Hematopoietic multipotent progenitor cell treated with erythropoietin and hydrocortisone succinate and interleukin-3 and kit ligand, for 8 days (in vitro differentiated cells): ENCODE measurements at places on chromosomes 16 and 17.

- no peak for DNase-seq
Observed at GRCh38 chr17:66777689-66778225, 57.2 kb upstream of the CACNG5 start.

DNA sequence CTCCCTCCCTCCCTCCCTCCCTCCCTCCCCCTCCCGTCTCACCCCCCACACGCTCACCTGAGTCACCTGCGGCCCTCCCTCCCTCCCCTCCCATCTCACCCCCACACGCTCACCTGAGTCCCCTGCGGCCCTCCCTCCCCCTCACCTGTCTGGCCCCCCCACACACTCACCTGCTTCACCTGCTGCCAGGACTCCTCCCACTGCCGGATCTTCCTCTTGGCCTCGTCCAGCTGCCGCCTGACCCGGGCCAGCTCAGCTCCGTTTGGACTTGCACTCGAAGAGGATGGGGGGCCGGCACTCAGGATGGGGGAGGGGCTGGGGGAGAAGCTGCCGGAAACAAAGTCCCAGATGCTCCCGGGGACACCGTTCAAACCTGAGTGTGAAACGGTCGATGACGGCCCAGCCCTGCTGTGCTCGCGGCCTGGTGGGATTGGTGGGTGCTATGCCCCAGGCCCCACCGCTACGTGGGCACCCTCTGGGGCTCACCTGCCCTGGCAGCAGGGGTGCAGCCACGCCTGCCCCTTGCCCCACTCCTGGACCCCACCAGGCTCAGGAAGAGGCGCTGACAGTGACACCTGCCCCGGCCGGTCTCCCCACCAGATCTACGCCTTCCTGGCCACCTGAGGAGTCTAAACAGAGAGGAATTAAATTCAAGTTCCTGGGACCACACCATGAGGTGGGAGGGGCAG lies 15.9 kb downstream of the GNPTG start:
- DNase-seq = no peak

- DNase-seq = peak; percentile 59
Observed at GRCh38 chr16:71709229-71709781, 15.2 kb downstream of the PHLPP2 start.

GRCh38 chr16:9647981-9648701 lies 534.1 kb downstream of the GRIN2A start:
- DNase-seq = peak; percentile 11

- no peak for DNase-seq
Observed at GRCh38 chr16:67210069-67210937, 11.4 kb downstream of the ELMO3 start.

DNA sequence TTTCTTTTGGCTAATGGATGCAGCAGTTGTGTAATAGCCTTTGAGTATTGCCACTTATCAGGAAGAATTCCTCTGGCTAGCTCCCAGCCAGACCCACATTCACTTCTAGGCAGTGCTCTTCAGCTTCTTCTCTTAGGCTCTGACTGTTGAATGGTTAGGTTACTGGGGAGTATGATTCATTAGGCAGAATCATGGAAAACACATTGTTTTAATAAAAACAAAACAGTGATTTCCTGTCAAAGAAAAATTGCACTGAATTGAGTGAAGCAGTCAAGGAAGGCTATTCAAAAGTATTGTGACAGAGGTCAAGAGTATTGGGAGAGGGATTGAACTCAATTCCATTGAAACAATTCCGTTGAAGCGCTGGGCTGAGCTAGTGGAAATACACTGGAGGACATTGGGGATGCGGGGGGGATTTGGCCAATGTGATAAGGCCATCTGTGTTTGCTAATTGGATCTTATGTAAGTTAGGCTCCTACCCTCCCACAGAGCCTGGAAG lies 68.0 kb downstream of the CNTNAP4 start:
- no peak for DNase-seq

DNA sequence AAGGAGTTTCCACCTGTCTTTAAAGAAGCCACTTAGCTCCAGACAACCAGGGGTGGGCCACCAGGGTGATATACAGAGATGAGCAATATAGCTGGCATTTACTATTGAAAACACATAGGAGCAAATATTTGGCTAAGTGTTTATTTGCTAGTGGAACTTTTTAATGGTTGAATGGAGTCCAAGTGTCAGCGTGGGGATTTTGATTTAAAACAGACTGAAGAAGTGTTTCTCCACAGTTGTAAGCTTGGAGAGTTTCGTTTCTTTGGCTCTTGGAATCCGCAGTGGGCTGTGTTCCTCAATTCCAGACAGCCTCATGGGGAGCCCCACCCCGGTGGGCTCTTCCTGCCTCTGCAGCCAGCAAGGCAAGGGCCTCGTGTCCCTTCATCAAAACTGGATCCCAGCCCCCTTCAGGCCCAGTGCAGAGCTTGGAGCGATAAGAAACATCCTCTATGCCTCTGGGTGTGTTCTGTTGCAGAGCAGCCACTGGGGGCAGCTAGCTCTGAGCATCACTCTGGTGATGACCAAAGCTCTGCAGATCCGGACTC lies 36.1 kb downstream of the NOG start:
- DNase-seq = no peak

- no peak for DNase-seq
Observed at GRCh38 chr17:49110509-49110908, 22.1 kb upstream of the B4GALNT2 start.

GRCh38 chr17:51015145-51015558 lies 105.5 kb downstream of the SPAG9 start:
- no peak for DNase-seq

- no peak for DNase-seq
Observed at GRCh38 chr16:66587881-66588600, 8.8 kb downstream of the CMTM2 start.

DNA sequence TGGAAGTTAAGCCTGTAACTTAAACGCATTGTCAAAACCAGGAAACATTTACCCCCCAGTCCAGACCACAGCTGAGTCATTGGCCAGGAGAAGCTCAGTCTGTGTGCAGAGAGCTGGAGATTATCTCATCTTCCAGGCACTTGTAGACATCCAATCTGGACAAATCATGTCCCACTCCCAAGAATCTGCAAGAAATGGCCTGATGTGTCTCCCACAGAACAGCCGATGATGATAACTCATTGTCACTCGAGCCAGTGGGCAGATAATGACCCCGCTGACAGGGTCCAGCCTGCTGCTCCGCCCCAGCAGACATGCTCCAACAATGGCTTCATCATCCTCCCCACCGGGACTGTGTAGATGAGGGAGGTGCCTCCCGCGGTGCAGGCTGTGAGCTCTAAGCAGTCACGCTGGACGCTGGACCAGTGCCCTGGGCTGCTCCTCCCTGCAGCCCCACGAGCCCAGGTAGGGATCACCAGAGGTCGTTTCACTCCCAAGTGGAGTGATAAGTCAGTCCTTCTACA lies 322.5 kb downstream of the C16orf95 start:
- DNase-seq = peak; percentile 20

GRCh38 chr16:25148568-25149215 lies 37.1 kb downstream of the LCMT1 start:
- DNase-seq = no peak

DNA sequence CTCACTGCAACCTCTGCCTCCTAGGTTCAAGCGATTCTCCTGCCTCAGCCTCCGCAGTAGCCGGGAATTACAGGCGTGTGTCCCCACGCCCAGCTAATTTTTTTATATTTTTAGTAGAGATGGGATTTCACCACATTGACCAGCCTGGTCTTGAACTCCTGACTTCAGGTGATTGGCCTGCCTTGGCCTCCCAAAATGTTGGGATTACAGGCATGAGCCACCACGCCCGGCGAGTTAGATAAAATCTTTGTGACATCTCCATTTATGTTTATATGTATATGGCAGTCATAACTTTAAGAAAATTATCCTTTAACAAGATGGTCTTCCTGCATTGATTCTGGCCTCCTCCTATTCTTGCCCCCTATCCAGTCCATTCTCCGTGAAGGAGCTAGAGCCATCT lies 24.0 kb downstream of the CCDC42 start:
- no peak for DNase-seq

GRCh38 chr16:73610160-73610559 lies 562.2 kb upstream of the ZFHX3 start:
- no peak for DNase-seq

DNA sequence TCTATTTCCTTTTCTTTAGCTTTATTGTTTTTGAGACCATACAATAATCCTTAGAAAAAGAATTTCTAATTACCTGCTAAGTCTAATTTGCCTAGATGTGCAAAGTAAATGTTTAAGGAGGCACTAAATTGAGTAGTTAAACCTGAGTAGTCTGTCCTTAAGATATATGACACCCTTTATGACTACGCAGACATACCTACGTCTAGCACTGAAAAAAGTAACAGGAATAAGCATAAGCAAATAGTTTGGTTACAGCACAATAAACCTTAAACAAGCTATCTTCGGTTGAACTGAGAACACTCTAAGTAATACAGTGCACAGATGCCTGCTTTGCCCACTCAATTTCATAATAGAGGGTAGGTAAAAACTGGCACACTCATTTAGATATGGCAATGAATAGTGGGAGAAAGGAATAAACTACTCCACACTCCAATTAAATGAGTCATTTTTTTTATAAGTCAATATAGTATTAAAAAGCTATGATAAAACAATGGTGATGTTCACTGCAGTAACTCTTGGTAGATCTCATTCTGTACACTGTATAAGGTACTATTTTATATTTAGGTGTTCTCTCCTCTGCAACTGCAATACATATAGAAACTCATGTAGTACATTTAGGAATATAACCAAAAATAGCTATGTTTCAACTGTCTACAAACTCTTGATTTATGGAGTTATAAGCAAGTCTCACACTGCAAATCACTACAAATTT lies 19.7 kb upstream of the INTS2 start:
- DNase-seq = no peak

GRCh38 chr16:27445502-27446175 lies 43.7 kb downstream of the IL21R start:
- no peak for DNase-seq

DNA sequence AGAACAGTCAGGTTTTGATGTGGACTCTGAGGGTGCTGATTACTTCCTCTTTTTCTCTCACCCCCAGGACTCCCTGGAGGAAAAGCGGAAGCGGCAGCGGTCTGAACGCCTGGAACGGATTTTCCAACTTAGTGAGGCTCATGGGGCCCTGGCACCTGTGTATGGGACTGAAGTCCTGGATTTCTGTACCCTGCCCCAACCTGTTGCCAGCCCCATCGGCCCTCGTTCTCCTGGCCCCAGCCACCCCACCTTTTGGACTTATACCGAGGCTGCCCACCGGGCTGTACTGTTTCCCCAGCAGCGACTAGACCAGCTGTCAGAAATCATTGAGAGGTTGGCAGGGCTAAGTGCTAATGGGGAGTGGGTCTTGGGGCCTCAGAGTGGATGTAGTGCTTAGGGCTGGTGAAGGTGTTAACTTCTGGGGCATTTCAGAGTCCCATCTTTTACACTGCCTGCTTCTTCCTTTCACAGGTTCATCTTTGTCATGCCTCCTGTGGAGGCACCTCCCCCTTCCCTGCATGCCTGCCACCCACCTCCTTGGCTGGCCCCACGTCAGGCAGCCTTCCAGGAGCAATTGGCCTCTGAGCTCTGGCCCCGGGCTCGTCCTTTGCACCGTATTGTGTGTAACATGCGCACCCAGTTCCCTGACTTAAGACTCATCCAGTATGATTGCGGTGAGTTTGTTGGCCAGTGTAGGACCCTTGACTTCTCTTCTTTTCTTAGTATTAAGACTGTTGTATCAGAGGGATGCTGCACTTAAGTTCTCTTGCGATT lies 19.1 kb upstream of the PHKG2 start:
- no peak for DNase-seq

- peak; percentile 64 for DNase-seq
Observed at GRCh38 chr17:8016632-8017424, 14.4 kb downstream of the GUCY2D start.

GRCh38 chr17:4035081-4035680 lies 70.9 kb upstream of the ATP2A3 start:
- DNase-seq = no peak

- no peak for DNase-seq
Observed at GRCh38 chr17:28040406-28040805, 2.1 kb upstream of the NLK start.

DNA sequence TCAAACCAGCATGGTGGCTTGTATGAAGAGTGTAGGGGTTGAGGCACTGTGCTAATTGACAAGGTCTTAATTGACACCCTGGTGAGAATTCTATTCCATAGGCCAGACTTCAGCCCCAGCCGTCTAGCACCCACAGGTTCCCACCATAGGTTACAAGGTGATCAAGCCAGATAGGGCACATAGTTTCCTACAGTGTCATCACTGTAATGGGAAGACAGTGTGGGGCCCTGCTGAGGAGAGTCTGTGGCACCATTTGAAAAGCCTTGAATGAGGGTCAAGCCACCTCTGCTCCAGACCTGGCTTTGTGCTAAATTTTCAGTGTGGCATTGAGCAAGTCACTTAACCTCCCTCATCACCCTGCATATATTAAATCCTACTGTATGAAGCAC lies 36.2 kb downstream of the YPEL2 start:
- DNase-seq = no peak

DNA sequence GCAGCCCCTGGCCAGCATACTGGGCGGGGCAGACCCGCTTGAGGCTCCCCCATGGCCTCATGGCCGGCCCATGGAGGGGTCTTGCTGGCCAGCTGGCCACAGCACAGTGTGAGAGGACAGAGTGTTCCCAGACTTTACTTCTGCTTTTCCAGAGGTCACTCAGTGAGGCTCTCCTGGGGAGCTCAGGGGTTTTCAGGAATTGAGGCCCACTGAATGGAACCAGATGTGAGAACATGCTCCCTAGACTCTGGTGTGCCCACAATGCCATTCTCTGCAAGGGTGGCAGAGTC lies 21.2 kb downstream of the ATP6V0D1 start:
- DNase-seq = no peak

GRCh38 chr17:17812211-17813054 lies 24.4 kb downstream of the SREBF1 start:
- DNase-seq = peak; percentile 64

- DNase-seq = no peak
Observed at GRCh38 chr16:52548261-52549010, 1.5 kb upstream of the TOX3 start.

DNA sequence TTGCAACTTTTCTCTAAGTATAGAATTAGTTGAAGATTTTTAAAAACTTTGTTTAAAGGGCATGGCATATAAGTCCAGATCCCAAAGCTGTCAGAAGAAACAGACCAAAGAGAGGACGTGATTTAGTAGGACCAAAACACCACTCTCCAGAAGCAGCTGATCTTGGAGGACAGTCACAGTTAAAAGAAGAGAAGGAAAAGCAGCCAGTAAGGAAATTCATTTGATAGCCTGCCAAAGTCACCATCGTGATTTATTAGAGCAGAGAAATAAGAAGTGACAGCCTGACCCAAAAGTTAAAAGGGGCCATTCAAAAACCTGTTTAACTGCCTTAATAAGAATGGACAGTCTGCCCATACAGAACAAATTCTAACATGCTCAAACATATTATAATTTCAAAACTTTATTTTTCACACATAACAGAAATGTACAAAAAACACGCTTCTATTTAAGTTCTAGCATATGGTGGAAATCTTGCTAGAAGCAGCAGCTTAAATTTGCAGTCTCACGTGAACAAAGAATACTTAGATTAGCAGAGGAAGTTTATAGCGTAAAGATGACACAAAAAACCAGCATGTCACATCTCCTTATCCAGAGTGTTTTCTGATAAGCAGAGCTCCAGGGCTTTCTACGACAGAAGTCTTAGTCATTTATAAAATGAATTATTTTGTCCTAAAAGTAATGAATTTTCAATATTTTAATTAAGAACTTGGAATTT lies 37.2 kb downstream of the TXNDC11 start:
- DNase-seq = peak; percentile 40

GRCh38 chr16:79977940-79978836 lies 377.7 kb upstream of the MAF start:
- DNase-seq = no peak
